ENCODE measurements at places on chromosomes 11 and 22.

GRCh38 chr11:123509737-123510578, 79.9 kb downstream of the GRAMD1B start:
- peaks cover 3% of the 10 kb centered on the region for H3K4me1 ChIP-seq
- no peaks in the 10 kb centered on the region for H3K27me3 ChIP-seq
- H3K27ac ChIP-seq, result no peak overlapping the region
- no peak for DNase-seq

DNA sequence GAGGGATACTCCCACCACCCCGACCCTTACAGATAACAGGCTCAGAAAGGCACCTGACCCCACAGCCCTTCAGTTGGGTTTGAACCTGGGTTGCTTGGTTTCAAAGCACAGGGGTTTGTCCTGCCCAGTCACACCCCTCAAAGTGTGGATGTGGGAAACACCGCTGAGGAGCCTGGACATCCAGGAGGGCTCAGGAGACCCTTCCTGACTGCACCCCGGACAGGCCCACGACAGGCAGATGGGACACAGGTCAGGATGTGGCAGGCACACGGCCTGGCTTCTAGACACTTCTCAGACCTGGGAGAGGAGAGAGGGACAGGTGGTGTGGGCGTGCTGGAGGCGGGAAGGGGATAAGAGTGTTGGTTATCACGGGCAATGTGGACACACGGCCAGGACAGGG, 932.3 kb downstream of the BRD1 start:
- no peak overlapping the region for H3K4me3 ChIP-seq
- no peaks in the 10 kb centered on the region for H3K4me1 ChIP-seq
- H3K36me3 ChIP-seq, result no peaks in the 10 kb centered on the region
- H3K27ac ChIP-seq, result no peak overlapping the region
- no peaks in the 10 kb centered on the region for H3K27me3 ChIP-seq

GRCh38 chr11:71211631-71212030, 40.7 kb downstream of the SHANK2 start:
- H3K27me3 ChIP-seq, result no peaks in the 10 kb centered on the region
- no peaks in the 10 kb centered on the region for H3K36me3 ChIP-seq
- no peaks in the 10 kb centered on the region for H3K4me1 ChIP-seq
- no peak overlapping the region for H3K4me3 ChIP-seq
- no peak overlapping the region for H3K27ac ChIP-seq

- H3K36me3 ChIP-seq, result no peaks in the 10 kb centered on the region
- no peaks in the 10 kb centered on the region for H3K27me3 ChIP-seq
- no peak overlapping the region for H3K4me3 ChIP-seq
- no peak overlapping the region for H3K27ac ChIP-seq
Measured at GRCh38 chr11:128405112-128405511, 182.2 kb downstream of the ETS1 start.

GRCh38 chr22:49333206-49333605, 494.5 kb downstream of the BRD1 start:
- no peaks in the 10 kb centered on the region for H3K36me3 ChIP-seq
- no peak for DNase-seq
- H3K4me3 ChIP-seq, result no peak overlapping the region

DNA sequence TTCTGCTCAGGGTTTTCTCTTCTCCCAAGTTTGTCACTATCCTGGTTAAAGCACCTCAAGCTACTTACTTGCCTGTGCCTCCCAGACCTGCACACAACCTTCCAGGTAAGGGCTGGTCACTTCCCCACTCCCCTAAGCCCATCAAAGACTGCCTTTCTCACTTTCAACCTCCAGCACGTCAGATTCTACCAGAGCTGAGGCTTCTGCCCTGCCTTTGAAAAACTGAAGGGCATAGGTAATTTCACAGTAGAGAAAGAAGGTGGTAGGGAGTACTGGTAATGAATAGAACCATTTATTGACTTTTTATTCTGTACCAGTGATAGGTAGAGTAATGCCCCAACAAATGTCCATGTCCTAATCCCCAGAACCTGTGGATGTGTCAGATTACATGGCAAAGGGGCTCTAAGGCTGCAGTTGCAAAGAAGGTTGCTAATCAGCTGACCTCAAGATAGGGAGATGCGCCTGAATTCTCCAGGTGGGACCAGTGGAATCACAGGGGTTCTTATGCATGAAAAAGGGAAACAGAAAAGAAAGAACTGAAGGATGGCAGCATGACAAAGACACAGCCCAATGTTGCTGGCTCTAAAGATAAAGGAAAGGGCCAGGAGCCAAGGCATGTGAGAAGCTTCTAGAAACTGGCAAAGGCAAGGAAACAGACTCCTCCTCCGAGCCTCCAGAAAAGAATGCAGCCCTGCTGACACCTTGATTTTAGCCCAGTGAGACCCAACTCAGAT, 89.0 kb downstream of the SLC1A2 start:
- peak overlapping the region; percentile 71 for H3K27ac ChIP-seq
- H3K27me3 ChIP-seq, result no peaks in the 10 kb centered on the region
- H3K36me3 ChIP-seq, result no peaks in the 10 kb centered on the region
- H3K4me1 ChIP-seq, result peaks cover 31% of the 10 kb centered on the region
- DNase-seq, result no peak

- no peaks in the 10 kb centered on the region for H3K4me1 ChIP-seq
- H3K36me3 ChIP-seq, result no peaks in the 10 kb centered on the region
- no peaks in the 10 kb centered on the region for H3K27me3 ChIP-seq
- no peak overlapping the region for H3K4me3 ChIP-seq
- no peak overlapping the region for H3K27ac ChIP-seq
Measured at GRCh38 chr11:79157738-79158137, 283.1 kb downstream of the TENM4 start.

- H3K27ac ChIP-seq, result peak overlapping the region; percentile 91
- no peak for DNase-seq
- no peaks in the 10 kb centered on the region for H3K27me3 ChIP-seq
- H3K4me1 ChIP-seq, result peaks cover 34% of the 10 kb centered on the region
- H3K36me3 ChIP-seq, result peaks cover 25% of the 10 kb centered on the region
Measured at GRCh38 chr22:23693979-23694680, 3.3 kb downstream of the RGL4 start.

DNA sequence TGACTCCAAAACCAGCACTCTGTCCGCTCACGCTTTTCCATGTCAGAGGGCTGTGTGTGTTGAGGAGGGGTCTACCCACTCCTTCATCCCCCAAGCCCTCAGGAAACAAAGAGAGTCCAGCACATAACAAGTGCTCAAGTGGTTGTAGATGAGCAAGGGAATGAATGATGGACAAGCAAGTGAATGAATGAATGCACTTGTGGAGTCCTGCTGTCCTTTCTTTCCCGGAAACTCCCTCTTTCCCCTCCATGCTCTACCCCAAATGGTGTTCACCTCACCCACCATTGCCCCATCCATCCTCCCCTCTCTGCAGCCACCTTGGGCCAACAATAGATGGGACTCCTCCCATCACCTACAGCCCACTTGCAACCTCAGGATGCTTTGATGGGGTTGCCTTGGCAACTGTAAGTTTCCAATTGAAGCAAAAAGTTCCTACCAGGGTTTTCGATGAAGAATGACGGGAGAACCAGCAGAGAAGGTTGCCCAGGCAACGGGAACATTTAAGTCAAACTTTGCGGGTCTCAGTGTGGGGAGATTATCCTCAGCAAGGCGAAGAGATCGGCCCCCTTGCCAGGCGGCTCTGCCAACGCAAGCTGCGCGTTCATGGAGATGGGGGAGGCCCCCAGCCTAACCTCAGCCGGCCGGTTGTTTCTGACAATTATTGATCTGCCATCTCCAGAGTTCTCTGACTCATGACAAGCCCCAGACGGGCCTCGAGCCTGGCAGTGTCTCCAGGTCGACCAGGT, 51.1 kb downstream of the MCM5 start:
- no peaks in the 10 kb centered on the region for H3K4me1 ChIP-seq
- no peaks in the 10 kb centered on the region for H3K27me3 ChIP-seq
- no peak overlapping the region for H3K27ac ChIP-seq

DNA sequence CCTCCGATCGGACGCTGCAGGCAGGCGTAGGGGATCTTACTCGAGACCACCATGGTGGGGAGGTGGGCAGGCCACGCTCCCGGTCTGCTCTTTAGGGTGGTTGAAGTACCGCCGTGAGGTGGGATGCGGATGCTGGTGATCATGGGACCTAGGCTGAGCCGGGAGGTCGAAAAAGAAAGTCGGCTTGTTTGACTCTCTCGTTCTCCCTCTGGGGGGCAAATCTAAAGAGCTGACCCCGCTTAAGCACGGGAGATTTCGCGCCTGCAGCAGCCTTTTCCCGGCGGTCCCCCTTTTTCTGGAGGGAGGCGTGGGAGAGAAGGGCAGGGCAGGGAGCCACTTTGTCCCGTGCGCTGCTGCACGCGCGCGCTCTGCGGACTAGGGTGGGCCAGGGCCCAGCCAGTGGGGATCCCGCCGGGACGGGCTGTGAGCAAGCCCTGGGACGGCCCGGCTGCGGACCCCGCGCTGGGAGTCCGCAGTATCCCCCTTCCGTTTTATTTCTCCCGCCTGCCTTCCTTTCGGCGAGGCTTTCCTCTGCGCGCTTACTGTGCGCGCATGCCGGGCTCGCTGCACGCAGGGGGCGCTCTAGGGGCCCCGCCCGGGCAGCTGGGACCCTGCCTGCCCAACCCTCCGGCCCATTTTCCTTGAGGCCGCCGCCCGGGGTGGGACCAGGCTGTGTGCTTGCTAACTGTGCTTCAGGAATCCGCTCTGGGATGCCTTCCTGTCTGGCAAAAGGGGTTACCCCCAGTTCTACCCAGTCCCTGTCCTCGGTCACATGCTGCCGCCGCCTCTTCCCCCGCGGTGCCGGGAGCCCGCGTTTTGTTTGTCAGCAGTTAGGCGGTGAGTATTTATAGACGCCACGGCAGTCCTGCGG, 81.0 kb downstream of the PRR5L start:
- H3K4me1 ChIP-seq, result peaks cover 20% of the 10 kb centered on the region
- no peak overlapping the region for H3K27ac ChIP-seq
- DNase-seq, result peak; percentile 45
- H3K27me3 ChIP-seq, result peaks cover 20% of the 10 kb centered on the region
- peak overlapping the region; percentile 11 for H3K4me3 ChIP-seq

DNA sequence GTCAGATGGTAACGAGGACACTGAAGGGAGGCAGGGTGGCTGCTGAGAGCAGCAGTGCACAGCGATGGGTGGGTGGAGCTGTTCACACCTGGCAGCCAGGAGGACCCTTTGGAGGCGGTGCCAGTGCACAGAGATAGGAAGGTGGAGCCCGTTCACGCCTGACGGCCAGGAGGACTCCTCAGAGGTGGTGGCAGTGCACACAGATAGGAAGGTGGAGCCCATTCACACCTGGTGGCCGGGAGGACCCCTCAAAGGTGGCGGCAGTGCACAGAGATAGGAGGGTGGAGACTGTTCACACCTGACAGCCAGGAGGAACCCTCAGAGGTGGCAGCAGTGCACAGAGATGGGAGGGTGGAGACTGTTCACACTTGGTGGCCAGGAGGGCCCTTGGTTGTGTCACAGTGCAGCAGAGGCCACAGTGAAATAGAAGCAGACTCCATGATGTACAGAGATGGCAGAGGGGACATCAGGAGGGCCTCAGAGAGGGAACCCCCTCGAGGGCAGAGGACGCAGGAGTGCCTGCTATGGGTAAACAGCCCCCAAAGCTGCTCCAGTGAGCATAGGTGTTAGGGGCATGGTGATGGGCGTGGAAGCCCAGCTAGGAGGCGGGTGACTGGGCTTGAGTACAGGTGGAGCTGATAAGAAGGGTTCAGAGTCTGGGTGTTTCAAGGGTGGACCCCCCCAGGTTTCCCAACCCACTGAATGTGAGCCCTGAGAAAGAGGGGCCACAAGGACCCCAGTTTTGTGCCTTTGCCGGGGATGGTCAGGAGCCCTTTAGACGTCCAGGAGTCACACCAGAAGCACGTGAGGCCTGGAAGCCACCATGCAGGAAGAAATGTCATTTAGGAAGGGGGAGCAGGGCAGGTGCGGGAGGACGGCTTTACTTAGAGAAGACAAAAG, 566.7 kb downstream of the BRD1 start:
- H3K36me3 ChIP-seq, result no peaks in the 10 kb centered on the region
- no peak overlapping the region for H3K4me3 ChIP-seq
- no peaks in the 10 kb centered on the region for H3K27me3 ChIP-seq
- DNase-seq, result no peak

DNA sequence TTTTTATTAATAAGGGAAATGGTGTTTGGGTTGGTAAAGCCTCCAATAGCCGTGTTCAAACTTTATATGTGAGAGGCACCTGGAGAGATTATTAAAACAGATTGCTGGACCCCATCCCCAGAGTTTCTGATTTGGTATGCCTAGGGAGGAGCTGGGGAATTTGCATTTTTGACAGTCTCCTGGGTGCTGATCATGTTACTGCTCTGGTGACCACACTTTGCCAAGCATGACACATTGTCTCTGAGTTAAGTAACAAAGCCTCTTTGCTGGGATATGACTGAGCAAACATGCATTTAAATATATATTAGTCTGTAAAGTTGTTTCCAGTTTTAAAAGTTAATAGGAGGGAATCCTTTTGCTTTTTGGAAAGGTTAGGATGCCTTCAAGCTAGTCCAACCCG, 140.4 kb downstream of the NAV2 start:
- H3K36me3 ChIP-seq, result no peaks in the 10 kb centered on the region
- DNase-seq, result no peak
- H3K4me3 ChIP-seq, result no peak overlapping the region
- H3K27ac ChIP-seq, result no peak overlapping the region
- H3K27me3 ChIP-seq, result no peaks in the 10 kb centered on the region
- H3K4me1 ChIP-seq, result no peaks in the 10 kb centered on the region

GRCh38 chr11:119832202-119832935, 103.4 kb upstream of the NECTIN1 start:
- H3K4me3 ChIP-seq, result no peak overlapping the region
- no peaks in the 10 kb centered on the region for H3K4me1 ChIP-seq
- H3K27me3 ChIP-seq, result no peaks in the 10 kb centered on the region

DNA sequence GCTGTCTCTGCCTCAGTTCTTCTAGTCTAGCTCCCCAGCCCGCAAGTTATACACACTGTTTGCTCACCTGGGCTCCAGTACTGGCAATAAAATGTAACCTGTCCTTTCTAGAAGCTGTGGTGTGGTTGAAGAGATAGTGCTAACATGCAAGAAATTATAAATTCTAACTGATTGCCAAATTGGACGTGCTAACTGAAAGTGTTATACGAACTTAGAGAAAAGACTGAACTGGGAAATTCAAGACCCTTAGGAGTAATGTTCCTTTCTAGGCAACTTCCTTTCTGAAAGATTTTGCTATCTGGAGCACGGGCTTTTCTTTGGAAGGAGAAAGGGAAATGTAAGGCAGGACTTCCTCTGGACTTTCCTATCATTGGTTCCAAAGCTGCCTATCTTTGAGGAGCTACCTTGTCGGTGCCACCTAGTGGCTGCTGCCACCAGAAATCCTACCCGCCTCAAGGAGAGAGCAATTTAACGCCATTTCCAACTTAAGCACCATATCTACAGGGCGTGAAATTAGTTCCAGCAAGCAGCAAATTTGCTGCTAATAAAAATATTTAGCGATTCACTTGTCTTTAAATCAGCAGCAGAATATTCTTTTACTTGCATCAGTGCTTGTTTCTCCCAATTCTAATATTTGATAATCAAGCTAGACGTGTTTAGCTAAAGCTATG, 12.7 kb upstream of the TMEM218 start:
- no peak overlapping the region for H3K27ac ChIP-seq
- peaks cover 26% of the 10 kb centered on the region for H3K27me3 ChIP-seq
- H3K36me3 ChIP-seq, result no peaks in the 10 kb centered on the region
- no peak overlapping the region for H3K4me3 ChIP-seq

- peak; percentile 4 for DNase-seq
- no peak overlapping the region for H3K27ac ChIP-seq
- H3K4me1 ChIP-seq, result no peaks in the 10 kb centered on the region
- H3K36me3 ChIP-seq, result no peaks in the 10 kb centered on the region
Measured at GRCh38 chr11:131408025-131408640, 37.7 kb downstream of the NTM start.
